Body of pancreas (tissue), 4 donors: ENCODE measurements at places on chromosomes 16 and 17. TPM values are rescaled to one million over a fixed set of nuclear protein-coding genes. Genes with fewer than 3 reads are reported as not detected.

GRCh38 chr17:58756246-58757161 lies 850 bp downstream of the PPM1E start:
- DNase-seq: peak; percentile 11

GRCh38 chr17:27578718-27579085 lies 52.3 kb upstream of the LGALS9 start:
- no peak for DNase-seq

DNA sequence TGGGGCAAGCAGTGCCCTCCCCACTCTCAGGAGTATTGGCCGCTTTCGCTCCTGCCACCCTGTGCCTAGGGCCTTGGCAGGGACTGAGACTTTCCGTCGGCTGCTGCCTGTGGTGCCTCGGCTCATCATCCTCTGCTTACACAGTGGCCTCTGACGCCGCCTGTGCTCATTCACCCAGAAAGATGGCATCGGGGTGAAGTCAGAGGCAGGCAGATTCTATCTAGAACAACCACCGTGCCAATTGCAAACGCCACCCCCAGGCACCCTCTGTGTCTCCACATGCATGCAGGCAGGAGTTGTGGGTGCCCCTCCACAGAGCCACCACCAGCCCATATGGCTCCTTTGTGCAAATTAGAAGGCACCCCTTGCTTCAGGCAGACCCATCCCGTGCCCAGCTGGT lies 154.2 kb upstream of the GSE1 start:
- DNase-seq: peak; percentile 34

DNA sequence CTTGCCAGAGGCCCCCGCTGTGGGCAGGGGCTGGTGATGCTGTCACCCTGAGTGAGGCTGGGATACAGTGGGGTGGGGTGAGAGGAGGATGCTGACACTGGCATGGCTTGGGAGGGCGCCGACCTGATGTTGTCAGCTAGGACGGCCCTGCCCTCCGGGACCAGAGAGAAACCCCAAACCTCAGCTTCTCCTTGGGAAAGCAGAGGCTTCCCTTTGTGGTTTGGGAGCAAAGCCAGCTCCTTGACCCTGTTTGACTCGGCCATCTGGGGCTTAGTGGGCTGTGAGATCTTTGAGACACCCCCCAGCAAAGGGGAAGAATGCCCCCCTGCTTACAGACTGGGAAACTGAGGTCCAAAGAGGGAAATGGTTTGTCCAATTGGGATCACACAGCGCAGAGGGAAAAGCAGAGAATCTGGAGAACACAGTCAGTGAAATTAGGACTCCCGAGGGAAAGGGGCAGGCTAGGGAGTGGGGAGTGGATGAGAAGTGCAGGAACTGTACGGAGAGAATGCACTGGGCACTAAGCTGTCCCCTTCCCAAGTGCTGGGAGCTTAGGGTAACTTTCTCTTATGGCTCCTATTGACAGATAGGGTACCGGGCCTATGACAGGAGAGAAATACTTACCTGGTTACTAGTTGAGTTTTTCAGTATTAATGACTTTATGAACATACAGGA lies 40.7 kb upstream of the DLX4 start:
- no peak for DNase-seq

SKAP1 gene
- 0.78 TPM for total RNA-seq

KRTAP4-6 gene
- not detected for total RNA-seq

DNA sequence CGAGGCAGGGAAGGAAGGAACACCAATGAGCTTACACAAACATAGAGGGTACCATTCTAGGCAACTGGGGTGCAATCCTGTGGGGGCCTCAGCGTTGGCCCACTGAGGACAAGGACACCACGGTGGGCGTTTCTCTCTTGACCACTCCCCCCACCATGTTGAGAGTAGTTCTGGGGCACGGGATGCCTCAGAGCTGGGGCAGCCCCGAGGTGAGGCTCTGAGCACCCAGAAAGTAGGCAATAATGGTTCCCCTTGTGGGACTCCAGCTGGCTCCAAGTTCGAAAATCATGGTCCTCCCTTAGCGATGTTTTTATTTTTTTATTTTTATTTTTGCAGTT lies 5.1 kb downstream of the PRSS21 start:
- DNase-seq: no peak

DNA sequence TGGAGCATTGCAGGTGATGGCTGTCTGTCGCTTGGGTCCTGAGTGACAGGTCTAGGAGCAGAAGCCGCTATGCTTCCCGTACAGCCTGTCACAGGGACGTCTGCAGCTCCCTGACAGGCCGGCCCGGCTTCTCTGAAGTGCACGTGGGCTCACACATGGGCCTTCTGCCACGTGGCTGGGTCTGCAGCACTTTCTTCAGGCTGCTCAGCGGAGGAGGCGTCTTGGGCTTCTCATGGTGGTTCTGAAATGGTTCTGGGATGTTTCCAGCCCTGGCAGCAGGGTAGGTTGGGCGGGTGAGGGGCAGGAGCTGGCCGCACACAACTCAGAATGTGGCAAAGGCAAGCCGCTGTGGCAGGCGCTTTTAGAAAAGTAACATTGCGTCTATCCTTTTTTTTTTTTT lies 80.3 kb upstream of the ZNF750 start:
- no peak for DNase-seq

GRCh38 chr17:4130715-4131114 lies 12.1 kb downstream of the ZZEF1 start:
- no peak for DNase-seq

DNA sequence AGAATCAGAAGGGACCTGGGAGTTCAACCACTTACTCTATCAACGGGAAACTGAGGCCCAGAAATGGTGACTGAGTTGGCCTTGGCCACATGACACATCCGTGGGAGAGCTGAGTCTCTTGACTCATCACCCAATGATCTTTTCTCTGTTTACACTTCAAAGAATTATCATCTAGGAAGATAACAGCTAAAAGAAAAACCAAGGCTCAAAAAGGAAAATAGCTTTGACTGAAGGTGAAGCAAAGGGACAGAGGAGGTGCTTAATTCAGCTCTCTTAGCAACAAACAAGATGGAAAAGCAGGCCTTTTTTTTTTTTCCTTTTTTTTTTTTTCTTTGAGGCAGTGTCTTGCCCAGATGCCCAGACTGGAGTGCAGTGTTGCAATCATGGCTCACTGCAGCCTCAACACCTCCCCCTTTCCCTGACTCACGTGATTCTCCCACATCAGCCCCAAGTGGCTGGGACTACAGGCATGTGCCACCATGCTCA lies 16.7 kb downstream of the ERCC4 start:
- DNase-seq: peak; percentile 84

- DNase-seq: no peak
These were observed 592.5 kb upstream of the CA10 start for GRCh38 chr17:52751051-52751450.

DNA sequence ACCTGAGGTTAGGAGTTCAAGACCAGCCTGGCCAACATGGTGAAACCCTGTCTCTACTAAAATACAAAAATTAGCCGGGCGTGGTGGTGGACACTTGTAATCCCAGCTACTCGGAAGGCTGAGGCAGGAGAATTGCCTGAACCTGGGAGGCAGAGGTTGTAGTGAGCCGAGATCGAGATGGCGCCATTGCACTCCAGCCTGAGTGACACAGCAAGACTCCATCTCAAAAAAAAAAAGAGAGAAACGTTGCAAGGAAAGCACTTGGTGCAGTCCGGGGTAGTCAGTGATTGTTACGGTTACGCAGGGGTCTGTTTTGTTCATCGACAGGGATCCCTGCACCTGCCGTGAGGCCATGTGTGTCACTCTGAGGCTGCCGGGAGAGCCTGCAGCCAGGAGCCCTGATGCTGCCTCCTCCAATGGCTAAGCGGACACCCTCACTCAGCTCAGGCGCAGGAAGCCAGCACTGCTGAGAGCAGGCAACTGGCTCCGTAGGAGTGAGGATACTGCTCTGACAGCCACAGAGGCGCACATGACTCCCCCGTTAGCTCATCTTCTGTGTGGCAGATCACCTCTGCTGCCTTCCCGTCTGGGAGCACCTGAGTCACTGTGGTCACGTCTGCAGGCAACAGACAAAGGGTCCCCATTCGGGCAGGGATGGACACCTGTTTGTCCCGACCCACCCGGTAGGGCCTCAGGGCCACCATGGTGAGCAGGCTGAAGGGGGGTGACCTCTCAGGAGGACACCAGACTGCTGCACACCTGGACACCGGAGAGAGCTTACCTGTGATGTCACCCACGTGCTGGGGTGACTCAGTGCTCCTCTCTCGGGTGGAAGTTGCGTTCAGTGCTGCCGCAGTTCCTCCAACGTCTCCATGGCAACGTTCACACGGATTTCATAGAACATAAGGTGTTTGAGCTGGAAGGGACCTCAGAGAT lies 5.2 kb upstream of the RAB26 start:
- no peak for DNase-seq

WFDC1 gene
- total RNA-seq: 0.78 TPM

TMEM235 gene
- total RNA-seq: not detected

GRCh38 chr17:74898376-74898946 lies 5.0 kb upstream of the FADS6 start:
- DNase-seq: no peak

DNA sequence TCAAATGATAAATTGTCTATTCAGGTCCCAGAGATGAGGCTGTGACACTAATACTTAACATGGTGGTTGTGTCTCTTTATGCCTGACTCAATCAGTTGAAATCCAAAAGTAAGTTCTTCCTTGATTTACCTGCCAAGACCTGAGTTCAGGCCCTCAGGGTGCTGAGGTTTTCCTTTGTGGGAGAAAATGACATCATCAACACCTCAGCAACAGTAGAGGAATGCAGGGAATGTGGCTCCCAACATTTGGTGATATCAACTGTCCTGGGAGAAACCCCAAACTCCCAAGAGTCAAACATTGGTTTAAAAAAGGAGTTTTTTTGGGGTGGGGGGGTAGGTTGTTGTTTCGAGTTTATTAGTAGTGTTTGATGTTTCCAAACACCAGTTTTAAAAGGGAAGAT lies 14.7 kb downstream of the RNF43 start:
- DNase-seq: no peak

GRCh38 chr16:25110387-25110947 lies 1.1 kb upstream of the LCMT1 start:
- DNase-seq: no peak

- no peak for DNase-seq
These were observed 11.3 kb upstream of the TUBG2 start for GRCh38 chr17:42647778-42648177.

DNA sequence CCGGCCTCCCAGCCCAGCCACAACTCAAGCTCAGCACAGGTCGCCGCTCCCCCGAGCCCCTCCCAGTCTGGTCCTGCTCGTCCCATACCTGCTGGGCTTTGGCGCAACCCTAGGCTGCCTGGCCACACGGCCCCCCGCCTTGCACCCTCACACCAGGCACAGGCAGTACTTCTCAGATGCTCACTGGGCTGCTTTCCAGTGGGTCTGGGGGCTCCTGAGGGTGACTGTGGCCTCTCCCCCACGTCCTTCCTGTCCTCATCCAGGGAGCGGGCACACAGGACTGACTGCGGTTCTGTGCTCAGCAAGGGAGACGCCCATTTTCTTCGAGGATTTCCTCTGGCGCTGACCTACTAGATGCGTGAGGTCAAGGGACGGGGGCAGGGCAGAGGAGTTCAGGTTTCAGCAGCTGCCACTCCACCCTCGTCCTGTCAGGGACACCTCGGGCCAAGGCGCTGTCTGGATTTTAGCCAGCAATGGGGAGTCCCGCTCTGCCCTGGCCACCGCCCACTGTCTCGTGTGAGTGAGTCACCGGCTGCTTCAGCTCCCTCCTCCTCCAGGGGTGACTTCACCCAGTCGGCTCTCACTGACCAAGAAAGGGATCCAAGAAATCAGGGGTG lies 115.8 kb downstream of the NPIPB11 start:
- peak; percentile 97 for DNase-seq

DNA sequence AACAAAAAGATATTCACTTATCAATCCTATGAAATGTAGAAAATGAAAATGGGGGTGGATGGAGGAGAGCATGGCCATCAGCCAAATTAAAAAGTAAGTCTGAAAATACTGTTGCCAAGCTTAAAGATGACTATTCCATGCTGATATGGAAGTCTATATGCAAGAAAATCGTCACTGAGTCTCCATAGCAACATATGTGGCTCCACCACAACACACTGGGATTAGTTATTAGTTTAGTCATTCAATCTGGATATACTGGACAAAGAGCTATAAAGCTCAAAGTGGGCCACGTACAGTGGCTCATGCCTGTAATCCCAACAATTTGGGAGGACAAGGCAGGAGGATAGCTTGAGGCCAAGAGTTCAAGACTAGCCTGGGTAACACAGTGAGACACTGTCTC lies 24.7 kb upstream of the PSMD7 start:
- no peak for DNase-seq

DNA sequence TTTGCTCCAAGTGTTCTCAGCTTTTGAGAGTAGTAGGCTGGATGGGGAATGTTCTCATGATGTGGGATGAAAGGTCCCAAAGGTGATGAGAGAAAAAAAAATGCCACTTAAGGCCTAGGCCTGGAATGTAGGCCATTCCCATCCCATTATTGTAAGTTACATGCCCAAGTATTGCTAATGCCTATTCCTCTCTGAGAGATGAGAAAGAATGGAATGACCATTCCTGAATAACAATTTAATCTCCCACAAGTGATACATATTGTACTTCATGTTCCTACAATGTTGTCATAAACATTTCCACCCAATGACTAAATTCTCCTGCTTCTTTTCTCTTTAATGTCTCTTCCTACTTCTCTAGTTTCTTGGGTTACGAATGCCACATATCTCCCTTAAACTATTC lies 102.8 kb upstream of the KCNJ16 start:
- DNase-seq: no peak

CLEC16A gene
- total RNA-seq: 15.0 TPM

FBXO39 gene
- not detected for total RNA-seq

- DNase-seq: peak; percentile 64
These were observed 2.3 kb downstream of the DLG4 start for GRCh38 chr17:7217113-7217987.

- DNase-seq: no peak
These were observed 2.1 kb upstream of the NRN1L start for GRCh38 chr16:67882374-67883145.

- no peak for DNase-seq
These were observed 448 bp downstream of the STAT5B start for GRCh38 chr17:42275527-42276358.

- peak; percentile 70 for DNase-seq
These were observed 14.4 kb downstream of the MIS12 start for GRCh38 chr17:5500589-5501391.
